ENCODE measurements at places on chromosomes 3 and 15.

GRCh38 chr3:127984241-127984975 is 67.8 kb upstream of the SEC61A1 start:
- no peak for DNase-seq

GRCh38 chr3:148962513-148962912 is 28.8 kb upstream of the GYG1 start:
- no peak for DNase-seq

GRCh38 chr15:82832601-82833361 is 23.4 kb downstream of the WHAMM start:
- no peak for DNase-seq

DNA sequence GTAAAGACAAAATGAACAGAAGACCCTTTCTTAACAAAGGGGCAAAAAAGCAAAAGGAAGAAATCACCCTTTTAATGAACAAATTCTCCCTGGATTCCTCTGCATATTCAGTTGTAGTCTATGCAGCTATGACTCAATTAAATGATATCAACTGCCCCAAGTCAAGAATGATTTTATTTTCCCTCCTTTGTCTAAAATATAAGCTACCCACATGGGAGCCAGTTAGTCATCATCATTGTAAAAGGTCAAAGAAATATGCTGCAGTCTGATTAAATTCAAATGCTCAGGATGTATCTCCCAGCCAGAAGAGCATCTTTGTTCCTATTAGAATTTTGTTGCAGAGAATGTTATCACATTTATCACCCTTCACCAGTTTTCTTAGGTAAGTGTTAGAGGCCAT is 84.0 kb downstream of the SST start:
- DNase-seq: no peak

- no peak for DNase-seq
Observed at GRCh38 chr15:88513195-88513594, 33.3 kb downstream of the DET1 start.

- DNase-seq: no peak
Observed at GRCh38 chr3:180116658-180117057, 79.9 kb upstream of the PEX5L start.

GRCh38 chr3:192550356-192550755 is 177.0 kb downstream of the FGF12 start:
- no peak for DNase-seq

DNA sequence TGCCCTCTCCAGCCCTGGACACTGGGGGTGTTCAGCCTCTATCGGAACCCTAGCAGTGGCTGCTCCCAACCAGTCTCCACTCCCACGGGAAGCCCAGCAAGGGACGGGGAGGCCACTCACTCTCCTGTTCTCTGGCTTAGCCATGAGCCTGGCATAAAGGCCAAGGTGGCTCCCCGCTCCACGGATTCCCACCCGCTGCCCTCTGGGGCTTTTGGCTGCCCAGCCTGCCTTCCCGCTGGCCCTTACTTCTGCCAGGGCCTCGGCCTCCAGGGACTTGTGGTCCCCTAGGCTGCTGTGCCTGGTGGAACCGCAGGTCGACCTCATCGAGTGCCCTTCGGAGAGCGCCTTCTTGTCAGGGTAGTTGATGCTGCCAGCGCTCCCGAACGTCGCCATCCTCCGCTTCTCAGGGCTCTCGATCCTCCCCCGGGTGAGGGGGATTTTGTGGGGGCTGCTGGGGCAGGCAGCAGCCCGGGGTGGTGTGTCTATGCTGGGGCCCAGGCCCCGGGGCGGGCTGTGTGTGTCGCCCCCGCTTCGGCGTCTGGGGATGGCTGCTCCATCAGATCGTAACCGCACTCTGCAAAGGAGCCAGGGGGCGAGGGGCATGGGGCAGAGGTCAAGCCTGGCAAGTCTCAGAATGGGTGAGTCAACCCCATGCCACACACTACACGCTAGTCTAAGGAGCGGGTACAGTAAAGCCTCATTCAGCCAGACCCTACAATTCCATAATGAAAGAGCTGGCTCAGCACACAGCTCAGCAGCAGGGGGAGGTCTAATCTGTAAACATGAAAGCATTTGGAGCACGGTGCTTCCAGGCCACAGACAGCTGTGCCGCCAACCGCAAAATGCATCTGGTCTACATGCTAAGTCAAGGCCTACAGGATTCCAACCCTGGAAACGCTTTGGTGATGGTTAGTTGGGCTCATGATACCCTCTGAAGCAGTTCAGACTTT is 27.3 kb upstream of the RAD18 start:
- no peak for DNase-seq

DNA sequence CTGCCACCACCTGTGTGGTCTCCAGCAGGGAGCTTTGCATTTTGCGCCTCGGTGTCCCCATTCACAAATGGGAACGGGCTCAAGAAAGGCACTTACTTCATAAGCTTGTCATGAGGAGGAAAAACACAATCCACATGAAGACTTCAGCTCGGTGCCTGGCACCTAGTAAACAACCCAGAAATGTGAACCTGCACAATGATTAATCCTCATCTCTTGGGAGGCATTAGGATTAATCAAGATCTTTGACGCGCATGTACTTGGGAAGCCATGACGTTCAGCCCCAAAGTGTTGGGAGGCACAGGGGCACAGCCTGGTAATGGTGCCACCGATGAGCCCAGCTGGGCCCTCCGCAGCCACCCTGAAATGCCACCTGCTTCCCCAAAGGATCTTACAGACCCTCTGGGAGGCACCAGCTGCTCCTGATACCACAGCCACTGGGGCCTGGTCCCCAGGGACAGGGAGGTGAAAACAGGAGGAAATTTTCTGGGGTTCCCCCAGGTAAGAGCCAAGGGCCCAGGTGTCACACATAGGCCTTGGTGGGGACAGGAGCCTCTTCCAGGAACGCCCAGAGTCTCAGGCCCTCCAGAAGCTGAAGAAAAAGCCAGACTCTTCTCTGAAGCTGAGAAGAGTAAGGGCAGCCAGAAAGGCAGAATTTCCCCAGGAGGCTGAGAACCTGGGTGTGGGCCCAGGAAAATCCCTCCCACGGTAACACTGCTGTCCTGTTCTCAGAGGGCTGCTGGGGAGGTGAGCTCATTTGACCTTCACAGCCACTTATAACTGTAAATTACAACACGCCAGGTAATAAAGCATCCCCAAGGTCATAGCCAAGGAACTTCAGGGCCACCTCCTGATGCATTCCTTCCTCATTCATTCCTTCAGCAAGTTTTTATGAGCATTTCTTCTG is 507.5 kb downstream of the SHQ1 start:
- DNase-seq: peak; percentile 77

DNA sequence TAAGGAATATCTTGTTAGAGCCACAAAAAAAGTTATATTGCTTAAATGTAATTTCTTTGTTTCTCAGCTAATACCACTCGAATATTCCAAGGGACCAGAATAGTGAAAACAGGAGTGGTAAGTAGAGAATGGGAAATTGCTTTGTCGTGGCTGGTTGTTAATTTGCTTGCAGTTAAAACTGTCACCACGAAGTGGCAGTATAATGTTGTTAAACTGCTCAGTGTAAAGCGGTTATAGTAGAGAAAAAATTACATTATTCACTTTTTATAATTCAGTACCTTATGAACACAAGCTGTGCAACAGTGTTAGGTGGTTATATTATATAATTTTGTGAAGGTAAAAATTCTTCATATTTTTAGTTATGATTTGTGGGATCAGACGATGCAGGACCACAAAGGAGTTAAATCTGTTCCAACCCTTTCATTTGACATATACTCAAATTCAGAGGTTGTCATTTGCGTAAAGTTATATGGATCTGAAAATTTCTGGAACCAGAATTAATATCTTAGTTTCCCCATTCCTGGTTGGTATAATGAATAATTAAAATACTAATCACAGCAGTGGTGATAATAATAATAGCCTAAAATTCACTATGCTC is 171.8 kb downstream of the FEZF2 start:
- peak; percentile 64 for DNase-seq

- no peak for DNase-seq
Observed at GRCh38 chr3:124419303-124419702, 310.9 kb upstream of the UMPS start.

DNA sequence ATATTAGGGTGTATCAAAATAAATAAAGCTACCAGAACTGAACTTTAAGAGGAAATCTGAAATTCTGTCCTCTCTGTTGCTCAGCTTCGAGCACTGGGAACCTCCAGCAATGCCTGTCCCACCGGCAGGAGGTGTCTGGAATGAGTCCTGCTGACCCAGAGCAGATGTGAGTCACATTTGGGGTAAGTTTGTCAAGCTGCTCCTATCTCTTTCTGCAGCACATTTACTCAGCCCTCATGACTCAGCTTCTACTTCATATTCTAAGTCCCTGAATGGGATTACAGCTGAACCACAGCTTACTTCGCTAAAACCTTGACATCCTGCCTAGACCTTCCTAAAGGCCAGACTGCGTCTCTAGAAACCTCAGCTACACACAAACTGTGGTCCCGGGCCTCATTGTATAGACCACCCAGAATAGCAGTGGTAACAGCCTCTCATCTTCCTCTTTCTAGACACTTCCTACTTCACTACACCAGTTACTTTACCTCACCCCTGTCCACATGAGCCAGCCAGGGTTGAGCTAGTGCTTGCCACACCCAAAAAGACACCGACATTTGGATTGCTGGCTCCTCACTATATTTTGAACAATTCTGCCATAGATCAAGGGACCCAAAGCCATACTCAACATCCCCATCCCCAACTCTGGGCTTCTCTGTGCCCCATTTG is 109.6 kb upstream of the TMCO5A start:
- no peak for DNase-seq

DNA sequence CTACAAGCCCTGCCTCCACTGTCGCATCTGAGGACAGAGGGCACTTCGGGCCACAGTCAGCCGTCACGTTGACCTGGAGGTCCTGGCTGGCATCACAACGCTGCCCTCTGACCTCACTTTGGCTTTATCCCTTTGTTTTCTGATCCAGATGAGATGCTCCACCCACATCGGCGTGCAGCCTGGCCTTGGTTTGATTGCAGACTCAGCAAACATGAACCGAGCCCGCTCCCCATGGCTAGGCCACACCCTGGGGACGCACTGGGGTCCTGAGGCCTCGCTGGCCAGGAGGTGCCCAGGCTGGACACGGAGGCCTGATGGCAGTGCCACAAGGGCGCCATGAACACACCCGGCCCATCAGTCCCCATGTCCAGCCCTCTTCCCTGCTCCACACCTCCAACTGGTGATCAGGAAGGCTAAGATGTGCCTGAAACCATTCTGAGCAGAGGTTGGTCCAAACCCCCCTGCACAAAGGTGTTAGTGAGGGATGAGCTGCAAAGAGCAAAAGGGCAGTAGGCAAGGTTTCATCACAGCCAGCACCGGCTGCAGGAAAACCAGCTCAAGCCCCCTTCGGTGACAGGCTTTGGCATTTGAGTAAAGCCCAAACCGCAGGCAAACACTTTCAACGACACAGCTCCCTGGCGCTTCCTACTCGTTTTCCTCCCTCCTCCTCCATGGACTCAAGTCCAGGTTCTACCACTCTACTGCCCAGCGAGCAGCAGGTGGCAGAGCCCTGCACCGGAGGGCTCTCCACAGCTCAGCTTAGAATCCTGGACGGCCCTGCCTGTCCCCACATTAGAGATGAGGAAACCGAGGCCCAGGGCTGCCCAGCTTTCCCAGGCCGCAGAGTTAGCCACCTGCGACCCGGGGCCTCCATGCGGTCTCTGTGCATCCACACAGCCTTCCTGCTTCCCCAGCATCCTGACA is 165.8 kb downstream of the NUP210 start:
- no peak for DNase-seq

DNA sequence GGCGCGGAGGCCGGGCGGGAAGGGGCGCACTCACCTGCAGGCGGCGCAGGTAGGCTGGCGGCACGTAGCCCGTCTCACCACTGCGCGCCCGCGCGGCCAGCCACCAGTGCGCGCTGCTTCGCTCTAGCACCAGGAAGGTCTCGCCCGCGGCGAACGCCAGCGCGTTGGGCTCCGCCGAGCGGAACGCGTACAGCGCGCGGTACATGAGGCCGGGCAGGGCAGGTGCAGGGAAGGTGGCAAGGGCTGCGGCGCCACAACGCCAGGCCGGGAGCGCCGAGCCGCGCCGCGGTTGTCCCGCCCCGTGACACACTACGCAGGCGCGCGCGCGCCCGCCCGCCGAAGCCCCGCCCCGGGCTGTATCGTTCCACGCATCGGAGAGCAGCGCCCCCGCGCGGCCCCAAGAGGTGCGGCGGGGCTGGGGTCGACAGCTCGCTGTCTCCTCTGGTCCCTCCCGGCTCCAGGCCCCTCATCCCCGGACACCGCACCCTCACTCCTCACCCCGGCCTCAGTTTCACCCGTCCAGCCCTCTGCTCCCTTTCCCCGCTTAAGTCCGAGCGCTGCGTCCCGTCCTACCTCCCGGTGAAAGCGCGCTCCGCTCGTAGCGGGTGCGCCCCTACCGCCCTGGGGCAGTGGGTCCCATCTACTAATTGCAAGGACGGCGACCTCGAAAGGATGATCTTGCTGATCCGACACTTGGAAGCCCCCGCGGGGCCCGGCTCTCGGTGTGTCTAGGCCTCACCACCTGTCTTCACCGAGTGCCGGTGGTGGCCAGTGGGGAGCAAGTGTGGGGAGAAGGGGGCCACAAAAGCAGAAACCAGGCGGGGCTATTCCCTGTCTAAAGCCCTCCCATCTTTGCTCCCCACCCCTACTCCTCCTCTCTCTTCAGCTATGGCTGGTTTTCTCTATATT is at the start of gene NCKIPSD:
Gene NCKIPSD, minus strand, starts transcription at position 313 of the 909 bp plus-strand sequence. Its CDS starts 108 bp downstream, at position 205.
- peak; percentile 99 for DNase-seq

GRCh38 chr3:5054098-5054497 is 68.0 kb upstream of the ARL8B start:
- no peak for DNase-seq

DNA sequence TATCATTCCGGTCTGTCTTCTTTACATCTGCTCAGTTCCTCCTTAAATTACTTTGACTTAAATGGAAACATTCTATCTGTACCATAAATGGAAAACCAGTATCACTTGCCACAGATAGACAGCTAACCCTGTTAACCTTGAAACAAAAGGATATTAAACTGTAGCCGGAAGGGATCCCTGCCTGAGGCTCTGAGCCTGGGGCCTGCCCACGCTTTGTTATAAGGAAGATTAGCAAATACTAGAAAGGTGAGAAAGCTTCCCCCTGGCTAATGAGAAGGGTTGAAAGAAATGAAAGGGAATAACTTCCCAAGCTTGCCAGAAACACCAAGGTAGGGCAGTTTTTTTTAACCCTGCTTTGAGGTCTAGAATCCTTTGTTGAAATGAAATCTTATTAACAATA is 927.6 kb downstream of the FHIT start:
- DNase-seq: no peak

DNA sequence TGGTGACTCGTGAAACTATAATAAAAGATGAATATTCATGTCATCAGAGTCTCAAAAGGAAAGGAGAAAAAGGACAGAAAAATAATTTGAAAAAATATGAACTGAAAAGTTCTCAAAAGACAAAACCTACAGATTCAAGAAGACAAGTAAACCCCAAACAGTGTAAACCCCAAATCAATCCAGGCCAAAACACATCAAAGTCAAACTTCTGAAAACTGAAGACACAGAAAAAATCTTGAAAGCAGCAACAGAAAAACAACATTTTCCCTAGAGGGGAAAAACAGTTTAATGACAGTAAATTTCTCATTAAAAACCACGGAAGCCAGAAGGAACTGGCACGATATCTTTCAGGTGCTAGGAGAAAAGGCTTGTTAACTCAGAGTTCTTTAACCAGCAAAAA is 143.8 kb downstream of the PEAK1 start:
- no peak for DNase-seq

GRCh38 chr3:184795522-184796190 is 16.3 kb upstream of the VPS8 start:
- DNase-seq: peak; percentile 15

- no peak for DNase-seq
Observed at GRCh38 chr15:62857411-62857853, 185.1 kb upstream of the TPM1 start.

- DNase-seq: no peak
Observed at GRCh38 chr3:66303491-66303901, 82.7 kb downstream of the SLC25A26 start.

Measured in D341Med (cell line).